ENCODE measurements at places on chromosomes 2 and 18. TPM values are rescaled to one million over a fixed set of nuclear protein-coding genes. Genes with fewer than 3 reads are reported as not detected.

The OTOS gene
- total RNA-seq = not detected

The CRYGD gene
- total RNA-seq = not detected

DNA sequence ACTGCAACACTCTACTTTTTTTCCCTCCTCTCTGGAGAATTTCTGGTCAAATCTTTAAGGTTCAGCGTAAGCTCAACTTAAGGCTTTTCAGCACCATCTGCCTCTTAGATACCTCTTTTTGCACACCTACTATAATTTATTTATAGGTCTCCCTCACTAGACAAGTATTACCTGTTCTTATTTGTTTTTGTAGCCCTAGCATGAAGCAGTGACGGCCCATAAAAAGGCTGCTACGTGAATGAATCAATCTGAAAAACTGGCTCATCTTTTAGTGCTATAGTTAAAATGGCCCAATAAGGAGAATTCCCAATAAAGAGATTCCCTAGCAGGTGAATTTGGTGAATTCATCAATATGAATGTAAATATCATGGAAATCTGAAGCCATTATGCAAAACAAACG lies 6.5 kb downstream of the RNF149 start:
- no peak for DNase-seq
- no peak overlapping the region for H3K27ac ChIP-seq
- no peak overlapping the region for H3K4me3 ChIP-seq
- H3K36me3 ChIP-seq = peaks cover 6% of the 10 kb centered on the region
- peaks cover 9% of the 10 kb centered on the region for H3K4me1 ChIP-seq

The TMEM150A gene
- total RNA-seq = 9.9 TPM

GRCh38 chr2:161384864-161385263 lies 31.2 kb upstream of the TBR1 start:
- no peaks in the 10 kb centered on the region for H3K27me3 ChIP-seq
- H3K4me3 ChIP-seq = no peak overlapping the region
- peaks cover 5% of the 10 kb centered on the region for H3K36me3 ChIP-seq
- DNase-seq = no peak

- H3K27me3 ChIP-seq = peaks cover 19% of the 10 kb centered on the region
- no peak for DNase-seq
- no peak overlapping the region for H3K27ac ChIP-seq
- no peak overlapping the region for H3K4me3 ChIP-seq
- no peaks in the 10 kb centered on the region for H3K4me1 ChIP-seq
Measured at GRCh38 chr18:76202322-76202721, 292.7 kb downstream of the ZNF516 start.

The CCBE1 gene
- total RNA-seq = 0.84 TPM

DNA sequence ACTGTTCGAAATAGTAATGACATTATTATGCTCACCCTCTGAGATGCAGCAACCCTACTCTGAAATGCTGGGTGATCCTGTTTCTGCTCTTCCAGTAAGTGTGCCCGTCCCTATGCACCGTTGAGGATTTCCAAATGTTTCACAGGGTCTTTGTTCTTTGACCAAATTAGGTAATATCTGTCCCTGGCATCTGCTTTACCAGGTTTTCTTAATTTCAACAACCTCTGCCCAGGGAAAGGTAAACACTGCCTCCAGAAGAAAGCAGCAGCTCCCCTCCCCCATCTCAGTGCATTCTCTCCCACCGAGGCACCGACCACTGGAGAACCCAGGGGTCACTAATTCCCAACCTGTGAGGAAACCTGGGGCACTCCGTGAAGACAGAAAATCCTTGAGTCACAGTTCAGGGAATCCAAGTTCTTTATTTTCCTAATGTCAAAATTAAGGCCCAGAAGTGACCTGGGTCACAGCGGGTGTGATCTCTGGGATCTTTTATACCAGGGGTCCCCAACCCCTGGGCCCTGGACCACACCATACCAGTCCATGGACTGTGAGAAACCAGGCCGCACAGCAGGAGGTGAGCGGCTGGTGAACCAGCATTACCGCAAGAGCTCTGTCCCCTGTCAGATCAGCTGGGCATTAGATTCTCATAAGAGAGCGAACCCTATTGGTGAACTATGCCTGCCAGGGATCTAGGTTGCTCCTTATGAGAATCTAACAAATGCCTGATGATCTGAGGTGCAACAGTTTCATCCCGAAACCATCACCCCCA lies 1.2 kb upstream of the GRB14 start:
- DNase-seq = no peak
- H3K27me3 ChIP-seq = no peaks in the 10 kb centered on the region
- no peak overlapping the region for H3K4me3 ChIP-seq
- H3K36me3 ChIP-seq = no peaks in the 10 kb centered on the region
- no peak overlapping the region for H3K27ac ChIP-seq
- no peaks in the 10 kb centered on the region for H3K4me1 ChIP-seq

GRCh38 chr2:241947876-241948275 lies 78.3 kb downstream of the RTP5 start:
- no peak overlapping the region for H3K27ac ChIP-seq
- H3K36me3 ChIP-seq = no peaks in the 10 kb centered on the region
- H3K4me1 ChIP-seq = no peaks in the 10 kb centered on the region
- no peak for DNase-seq
- no peaks in the 10 kb centered on the region for H3K27me3 ChIP-seq
- H3K4me3 ChIP-seq = no peak overlapping the region

DNA sequence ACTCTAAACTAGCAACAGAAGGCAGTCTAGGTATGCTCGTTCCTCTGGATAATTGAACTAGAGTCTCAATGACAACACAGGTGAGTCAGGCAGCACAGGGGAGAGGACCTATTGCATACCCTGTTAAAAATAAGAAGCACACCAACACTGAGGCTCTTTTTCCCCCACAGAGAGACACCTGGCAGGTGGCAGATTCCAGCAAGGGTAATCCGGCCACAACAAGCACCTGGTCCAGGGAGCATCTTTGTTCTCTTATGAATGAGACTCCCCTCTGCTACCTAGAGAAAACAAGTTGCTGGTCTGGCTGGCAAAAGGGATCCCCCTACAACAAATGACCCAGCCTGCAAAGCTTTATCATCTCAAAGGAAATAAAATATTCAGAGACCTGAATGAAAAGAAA lies 508.9 kb upstream of the POU3F3 start:
- no peaks in the 10 kb centered on the region for H3K27me3 ChIP-seq
- DNase-seq = no peak
- no peaks in the 10 kb centered on the region for H3K4me1 ChIP-seq
- H3K4me3 ChIP-seq = no peak overlapping the region
- no peaks in the 10 kb centered on the region for H3K36me3 ChIP-seq
- H3K27ac ChIP-seq = no peak overlapping the region

DNA sequence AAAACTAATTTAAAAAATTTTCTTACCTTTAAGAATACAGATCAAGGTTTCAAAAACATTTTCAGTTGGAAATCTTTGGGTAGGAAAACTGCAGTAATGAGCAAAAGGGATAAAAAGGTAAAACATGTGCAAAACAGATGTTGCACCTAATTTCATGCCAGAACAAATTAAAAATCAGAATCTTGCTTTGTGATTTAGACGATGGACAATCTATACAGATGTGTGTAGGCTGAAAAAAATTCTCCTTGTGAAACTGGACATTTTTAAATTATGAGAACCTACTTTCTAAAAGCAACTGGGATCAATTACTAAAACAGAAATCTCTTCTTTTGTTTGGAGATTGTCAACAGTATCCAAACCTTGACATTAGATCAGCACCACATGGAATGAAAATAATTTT lies 183.2 kb upstream of the ITGA4 start:
- DNase-seq = no peak
- no peak overlapping the region for H3K27ac ChIP-seq
- H3K36me3 ChIP-seq = no peaks in the 10 kb centered on the region
- no peak overlapping the region for H3K4me3 ChIP-seq
- H3K27me3 ChIP-seq = no peaks in the 10 kb centered on the region
